ENCODE measurements at places on chromosomes 16 and 17.

- H3K4me1 ChIP-seq = no peaks in the 10 kb centered on the region
- no peak overlapping the region for H3K4me3 ChIP-seq
- no peaks in the 10 kb centered on the region for H3K36me3 ChIP-seq
- peaks cover 21% of the 10 kb centered on the region for H3K27me3 ChIP-seq
Measured at GRCh38 chr17:8997994-8998628, 23.2 kb upstream of the NTN1 start.

GRCh38 chr17:925817-926216 is 53.8 kb downstream of the NXN start:
- no peak overlapping the region for H3K27ac ChIP-seq
- H3K4me1 ChIP-seq = no peaks in the 10 kb centered on the region
- no peaks in the 10 kb centered on the region for H3K27me3 ChIP-seq
- no peak overlapping the region for H3K4me3 ChIP-seq
- no peaks in the 10 kb centered on the region for H3K36me3 ChIP-seq
- DNase-seq = no peak

GRCh38 chr17:77690271-77691161 is 268.0 kb upstream of the TNRC6C start:
- H3K27me3 ChIP-seq = no peaks in the 10 kb centered on the region
- H3K36me3 ChIP-seq = no peaks in the 10 kb centered on the region
- peaks cover 16% of the 10 kb centered on the region for H3K4me1 ChIP-seq
- no peak overlapping the region for H3K27ac ChIP-seq
- no peak overlapping the region for H3K4me3 ChIP-seq

- H3K4me3 ChIP-seq = no peak overlapping the region
- no peaks in the 10 kb centered on the region for H3K36me3 ChIP-seq
- DNase-seq = peak; percentile 91
- H3K4me1 ChIP-seq = peaks cover 60% of the 10 kb centered on the region
- H3K27me3 ChIP-seq = no peaks in the 10 kb centered on the region
- H3K27ac ChIP-seq = peak overlapping the region; percentile 78
Measured at GRCh38 chr16:48499923-48500381, 110.0 kb downstream of the N4BP1 start.

DNA sequence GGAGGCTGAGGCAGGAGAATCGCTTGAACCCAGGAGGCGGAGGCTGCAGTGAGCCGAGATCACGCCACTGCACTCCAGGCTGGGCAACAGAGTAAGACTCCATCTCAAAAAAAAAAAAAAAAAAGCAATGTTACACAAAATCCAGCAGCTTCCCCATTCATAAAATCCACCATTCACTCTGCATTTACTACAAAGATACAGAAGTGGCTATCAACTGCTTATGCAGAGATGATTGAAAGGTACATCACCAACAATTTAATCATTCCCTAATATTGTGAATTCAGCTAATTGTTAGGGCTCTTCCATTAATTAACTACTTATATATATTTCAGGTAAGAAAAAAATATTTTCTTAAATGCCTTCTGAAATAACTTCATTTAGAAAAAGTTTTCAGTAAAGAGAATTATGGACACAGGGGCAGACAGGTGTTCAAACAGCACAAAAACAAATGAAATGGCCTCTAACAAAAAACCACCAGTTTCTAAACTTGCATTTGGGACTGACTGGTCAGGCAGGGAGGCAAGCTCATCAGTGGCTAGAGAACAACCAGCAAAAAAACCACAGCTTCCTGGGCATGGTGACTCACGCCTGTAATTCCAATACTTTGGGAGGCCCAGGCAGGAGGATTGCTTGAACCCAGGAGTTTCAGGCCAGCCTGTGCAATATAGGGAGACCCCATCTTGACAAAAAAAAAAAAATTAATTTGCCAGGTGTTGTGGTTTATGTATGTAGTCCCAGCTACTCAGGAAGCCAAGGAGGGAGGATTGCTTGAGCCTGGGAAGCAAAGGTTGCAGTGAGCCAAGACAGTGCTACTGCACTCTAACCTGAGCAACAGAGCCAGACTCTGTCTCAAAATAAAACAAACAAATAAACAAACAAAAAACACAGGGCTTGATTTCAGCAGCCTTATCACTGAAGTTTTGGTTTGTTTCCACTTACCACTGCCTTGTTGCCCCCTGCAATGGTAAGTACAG is 26.3 kb downstream of the ERN1 start:
- no peaks in the 10 kb centered on the region for H3K36me3 ChIP-seq
- H3K27ac ChIP-seq = no peak overlapping the region
- no peaks in the 10 kb centered on the region for H3K4me1 ChIP-seq
- H3K4me3 ChIP-seq = no peak overlapping the region
- no peak for DNase-seq

DNA sequence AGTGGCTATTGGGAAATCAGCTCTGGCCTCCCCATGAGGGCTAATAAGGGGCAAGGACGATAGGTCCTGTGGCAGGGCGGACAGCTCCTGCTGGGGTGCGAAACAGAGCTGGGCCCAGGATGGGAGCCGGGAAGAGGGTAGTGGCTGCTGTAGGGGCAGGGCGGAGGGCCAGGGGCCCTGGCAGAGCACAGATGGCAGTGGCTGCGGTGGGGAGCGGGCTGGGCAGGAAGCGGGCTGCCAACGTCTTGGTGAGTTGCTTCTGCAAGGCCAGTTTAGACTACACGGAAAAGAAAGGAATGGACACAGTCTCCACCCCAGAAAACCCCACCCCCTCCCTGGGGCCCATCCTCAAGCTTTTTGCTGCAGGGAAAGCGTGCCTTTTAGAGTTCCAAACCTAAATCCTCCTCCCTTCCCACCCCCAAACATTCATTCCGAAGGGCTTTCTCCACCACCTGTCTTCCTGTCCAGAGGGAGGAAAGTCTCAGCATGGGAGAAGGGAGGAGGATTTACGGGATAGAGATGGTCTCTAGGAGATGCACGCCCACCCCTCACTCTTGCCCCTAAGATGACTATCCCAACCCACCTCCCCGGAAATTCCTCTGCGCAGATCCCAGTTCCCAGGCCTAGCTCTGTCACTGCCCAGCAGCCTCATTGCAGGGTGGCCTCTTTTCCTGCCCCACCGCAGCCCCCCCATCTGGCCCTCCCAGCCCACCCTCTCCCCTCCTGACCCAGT is 7.1 kb downstream of the NKIRAS2 start:
- H3K4me1 ChIP-seq = no peaks in the 10 kb centered on the region
- H3K27ac ChIP-seq = no peak overlapping the region
- H3K4me3 ChIP-seq = no peak overlapping the region
- H3K27me3 ChIP-seq = no peaks in the 10 kb centered on the region

- DNase-seq = no peak
- no peaks in the 10 kb centered on the region for H3K4me1 ChIP-seq
- no peaks in the 10 kb centered on the region for H3K36me3 ChIP-seq
- H3K4me3 ChIP-seq = no peak overlapping the region
- H3K27ac ChIP-seq = no peak overlapping the region
Measured at GRCh38 chr17:74702116-74702871, 10.4 kb downstream of the CD300LF start.

DNA sequence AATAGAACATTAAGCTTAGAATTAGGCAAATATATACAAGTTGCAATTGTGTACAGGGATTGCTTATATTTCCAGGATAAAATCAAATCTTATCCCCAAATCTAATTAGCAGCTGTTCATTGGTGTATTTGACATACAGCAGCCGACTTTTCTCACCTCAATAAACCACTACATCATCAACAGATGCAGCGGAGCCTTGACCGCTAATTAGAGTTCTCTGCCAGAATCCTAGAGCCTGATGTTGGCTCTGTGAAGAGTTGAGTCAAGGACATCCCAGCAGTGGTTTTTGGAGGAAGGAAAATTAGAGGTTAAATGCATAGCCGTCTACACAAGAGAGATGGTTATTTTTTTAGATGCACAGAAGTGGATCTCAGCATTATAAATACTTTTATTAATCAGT is 221.9 kb upstream of the CACNG5 start:
- H3K27ac ChIP-seq = no peak overlapping the region
- no peak for DNase-seq
- no peaks in the 10 kb centered on the region for H3K27me3 ChIP-seq
- no peak overlapping the region for H3K4me3 ChIP-seq

- no peaks in the 10 kb centered on the region for H3K4me1 ChIP-seq
- no peaks in the 10 kb centered on the region for H3K36me3 ChIP-seq
- no peaks in the 10 kb centered on the region for H3K27me3 ChIP-seq
- no peak overlapping the region for H3K27ac ChIP-seq
- H3K4me3 ChIP-seq = no peak overlapping the region
- no peak for DNase-seq
Measured at GRCh38 chr16:77881355-77882030, 93.1 kb downstream of the VAT1L start.

GRCh38 chr16:53166099-53166498 is 111.3 kb downstream of the CHD9 start:
- no peak overlapping the region for H3K4me3 ChIP-seq
- no peak for DNase-seq
- H3K27ac ChIP-seq = no peak overlapping the region
- H3K27me3 ChIP-seq = no peaks in the 10 kb centered on the region
- no peaks in the 10 kb centered on the region for H3K36me3 ChIP-seq

GRCh38 chr16:85266857-85267256 is 154.6 kb upstream of the CIBAR2 start:
- peaks cover 8% of the 10 kb centered on the region for H3K4me1 ChIP-seq
- H3K36me3 ChIP-seq = no peaks in the 10 kb centered on the region
- peak; percentile 40 for DNase-seq
- no peaks in the 10 kb centered on the region for H3K27me3 ChIP-seq
- no peak overlapping the region for H3K27ac ChIP-seq

DNA sequence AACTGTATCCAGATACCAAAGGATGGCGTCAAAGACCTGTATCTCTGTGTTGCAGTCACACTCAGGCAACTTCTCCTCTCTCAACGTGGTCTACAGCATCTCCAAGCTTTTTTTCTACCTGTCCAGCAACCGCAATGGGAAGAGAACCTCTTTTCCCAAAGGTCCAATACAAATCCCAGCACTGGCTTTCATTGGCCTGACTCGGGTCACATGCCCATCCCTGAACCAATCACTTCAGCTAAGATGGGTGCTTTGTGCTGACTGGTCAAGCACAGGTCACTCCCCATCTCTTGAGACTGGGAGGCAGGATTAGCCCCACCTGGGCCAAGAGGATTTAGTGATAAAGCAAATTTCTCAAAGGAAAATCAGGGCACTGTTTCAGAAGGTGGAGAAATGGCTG is 71.2 kb upstream of the C16orf82 start:
- no peak overlapping the region for H3K27ac ChIP-seq
- H3K27me3 ChIP-seq = no peaks in the 10 kb centered on the region
- H3K36me3 ChIP-seq = no peaks in the 10 kb centered on the region
- DNase-seq = no peak
- no peak overlapping the region for H3K4me3 ChIP-seq

DNA sequence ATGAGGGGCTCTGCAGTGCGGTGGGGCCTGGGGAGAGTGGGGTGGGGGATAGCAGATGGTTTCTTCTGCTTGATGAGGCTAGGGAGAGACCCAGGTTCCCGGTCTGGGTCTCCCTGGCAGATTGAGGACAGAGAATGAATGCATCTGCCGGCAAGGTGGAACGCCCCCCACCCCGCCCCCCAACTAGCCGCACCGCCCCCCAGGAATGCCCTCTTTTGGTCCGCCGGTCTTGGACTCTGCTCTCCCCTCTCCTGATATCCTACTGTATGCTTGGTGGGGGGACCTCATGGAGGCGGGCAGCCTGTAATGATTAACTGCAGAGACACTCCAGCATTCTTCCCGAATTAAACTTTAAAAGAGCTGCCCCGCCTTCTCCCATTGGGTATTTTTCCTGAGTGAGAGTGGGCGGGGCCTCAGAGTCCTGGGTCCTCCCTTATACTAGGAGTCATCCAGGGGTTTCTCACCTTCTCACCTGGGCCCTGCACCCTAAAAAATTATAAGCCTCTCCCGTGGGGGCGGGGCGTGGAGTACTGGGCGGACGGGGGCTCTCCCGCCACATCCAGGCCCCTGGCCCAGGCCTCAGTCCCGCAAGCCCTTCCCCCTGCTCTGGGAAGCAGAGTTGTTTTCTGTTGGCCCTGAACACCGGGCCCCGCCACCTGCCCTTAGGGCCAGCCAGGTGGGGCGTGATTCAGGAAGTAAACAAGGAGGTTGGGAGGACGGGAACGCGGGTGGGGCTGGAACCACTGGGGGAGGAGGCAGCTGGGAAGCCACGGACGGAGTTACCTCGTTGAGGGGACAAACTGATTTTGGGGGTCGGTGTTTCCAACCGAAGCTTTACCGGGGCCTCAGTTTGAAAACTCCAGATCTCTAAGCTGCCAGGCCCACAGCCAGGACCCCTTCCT is 1.5 kb downstream of the GRB7 start:
- H3K4me1 ChIP-seq = no peaks in the 10 kb centered on the region
- H3K27ac ChIP-seq = no peak overlapping the region
- no peaks in the 10 kb centered on the region for H3K27me3 ChIP-seq
- H3K4me3 ChIP-seq = peak overlapping the region; percentile 37

GRCh38 chr17:4040784-4041183 is 76.5 kb upstream of the ATP2A3 start:
- H3K4me3 ChIP-seq = no peak overlapping the region
- H3K36me3 ChIP-seq = peaks cover 14% of the 10 kb centered on the region
- no peak for DNase-seq
- H3K27ac ChIP-seq = no peak overlapping the region
- no peaks in the 10 kb centered on the region for H3K27me3 ChIP-seq

DNA sequence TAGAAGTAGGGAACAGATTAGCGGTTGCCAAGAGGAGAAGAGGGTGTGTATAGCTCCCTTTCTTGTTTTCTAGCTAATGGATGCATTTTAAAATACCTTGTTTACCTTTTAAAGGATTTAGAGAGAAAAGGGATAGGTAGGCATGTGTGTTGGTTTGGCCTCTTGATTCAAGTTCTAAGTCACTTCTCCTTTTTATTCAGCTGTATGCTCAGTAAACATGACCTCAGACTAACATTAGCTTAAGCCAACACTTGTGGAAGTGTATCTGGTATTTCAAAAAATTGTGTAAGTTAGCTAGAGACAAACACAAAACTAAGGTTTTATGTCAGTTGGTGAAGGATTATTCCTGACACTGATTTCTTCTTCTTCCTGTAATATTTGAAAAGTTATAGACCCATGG is 204.1 kb upstream of the NOG start:
- H3K27me3 ChIP-seq = no peaks in the 10 kb centered on the region
- H3K27ac ChIP-seq = no peak overlapping the region
- H3K4me1 ChIP-seq = no peaks in the 10 kb centered on the region
- H3K36me3 ChIP-seq = no peaks in the 10 kb centered on the region
- H3K4me3 ChIP-seq = no peak overlapping the region

GRCh38 chr17:39887078-39887477 is 19.1 kb downstream of the ZPBP2 start:
- H3K4me1 ChIP-seq = no peaks in the 10 kb centered on the region
- H3K4me3 ChIP-seq = no peak overlapping the region
- H3K27ac ChIP-seq = no peak overlapping the region
- DNase-seq = no peak
- H3K27me3 ChIP-seq = no peaks in the 10 kb centered on the region

Data from A673 (cell line).